A549 (cell line): ENCODE measurements at places on chromosomes 3 and 15.

- DNase-seq, result no peak
Measured at GRCh38 chr3:131630807-131631206, 128.0 kb upstream of the MRPL3 start.

DNA sequence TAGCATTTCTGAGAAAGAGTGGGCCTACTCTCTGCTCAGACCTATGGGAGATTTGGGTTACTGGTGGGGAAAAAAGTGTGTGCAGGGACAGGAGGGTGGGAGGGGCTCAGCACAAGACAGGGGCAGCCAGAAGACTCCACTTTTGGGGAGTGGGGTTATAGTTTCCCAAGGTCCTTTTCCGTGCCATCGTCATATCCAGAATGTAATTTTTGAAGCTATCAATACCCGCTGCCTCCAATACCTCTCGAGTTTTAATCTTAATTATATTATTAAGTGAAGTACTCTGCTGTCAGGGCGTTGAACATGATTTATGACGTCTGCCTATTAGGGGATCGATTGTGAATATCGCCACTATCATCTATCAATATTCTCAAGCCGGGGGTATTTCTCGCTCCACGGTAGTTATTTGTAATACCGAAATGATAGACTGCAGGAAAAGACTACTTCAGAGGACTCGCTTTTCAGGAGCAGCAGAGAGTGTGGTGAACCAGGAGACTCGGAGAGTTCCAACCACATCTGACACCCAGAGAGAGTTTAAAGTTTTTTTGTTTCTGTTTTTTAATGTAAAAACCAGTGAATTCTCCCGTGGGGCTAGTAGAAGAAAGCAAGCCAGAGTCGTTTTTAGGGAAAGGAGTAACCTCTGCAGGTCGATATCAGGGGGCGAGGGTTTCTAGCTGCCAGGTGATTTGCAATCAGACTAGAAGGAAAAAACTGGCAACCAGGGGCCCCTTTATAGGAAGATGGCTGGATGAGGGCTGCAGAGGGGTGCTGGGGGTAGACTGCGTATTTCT, 20.6 kb downstream of the NR2F2 start:
- no peak for DNase-seq

- DNase-seq, result no peak
Measured at GRCh38 chr3:117630469-117630868, 920.9 kb downstream of the TUSC7 start.

GRCh38 chr3:11641316-11641682, 2.4 kb downstream of the VGLL4 start:
- DNase-seq, result no peak

DNA sequence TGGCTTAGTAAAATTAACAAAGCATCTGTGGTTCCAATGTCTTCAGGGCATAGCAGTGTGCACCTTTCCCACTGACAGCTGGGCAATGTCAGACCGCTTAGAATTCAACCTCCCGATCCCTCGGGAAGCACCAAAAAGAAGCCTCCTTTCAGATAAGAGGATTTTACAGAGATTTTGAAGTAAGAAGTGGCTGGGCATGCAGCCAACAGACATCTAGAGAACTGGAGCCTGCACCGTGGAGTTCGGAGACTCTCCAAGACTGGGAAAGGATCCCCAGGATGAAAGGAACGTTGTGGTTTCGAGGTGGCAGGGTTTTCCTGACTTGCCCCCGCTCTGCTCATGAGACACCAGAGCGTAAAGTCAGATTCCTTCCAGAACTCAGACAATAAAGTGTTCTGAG, 5.3 kb downstream of the FAM174B start:
- DNase-seq, result no peak

DNA sequence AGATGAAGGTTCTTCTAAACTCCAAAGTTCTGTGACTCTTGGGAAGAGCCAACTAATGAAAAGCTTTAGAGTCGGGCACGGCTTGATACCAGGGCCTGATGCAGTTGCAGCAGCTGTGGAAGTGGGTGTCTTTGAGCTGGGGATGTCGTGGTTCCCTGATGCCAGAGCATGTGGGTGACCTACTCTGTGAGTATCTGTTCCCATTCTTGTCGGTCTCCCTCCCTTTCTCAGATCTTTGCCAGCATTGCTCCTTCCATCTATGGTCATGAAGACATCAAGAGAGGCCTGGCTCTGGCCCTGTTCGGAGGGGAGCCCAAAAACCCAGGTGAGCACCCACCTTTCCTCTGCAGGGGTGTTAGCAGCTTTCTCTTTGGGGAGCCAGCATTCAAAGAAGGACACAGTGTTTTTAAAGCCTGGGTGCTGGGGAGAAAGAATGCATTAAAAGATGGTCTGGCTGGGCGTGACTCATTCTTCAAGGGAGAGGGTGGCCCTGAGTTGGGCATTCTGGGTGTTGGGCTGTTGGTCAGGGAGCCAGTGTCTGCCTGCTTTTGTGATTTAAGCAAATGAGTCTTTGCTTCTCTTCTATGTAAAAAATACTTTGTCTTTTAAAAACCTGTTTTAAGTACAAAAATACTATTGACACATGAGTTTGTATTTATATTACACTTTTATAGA, 13.2 kb upstream of the PODXL2 start:
- no peak for DNase-seq

DNA sequence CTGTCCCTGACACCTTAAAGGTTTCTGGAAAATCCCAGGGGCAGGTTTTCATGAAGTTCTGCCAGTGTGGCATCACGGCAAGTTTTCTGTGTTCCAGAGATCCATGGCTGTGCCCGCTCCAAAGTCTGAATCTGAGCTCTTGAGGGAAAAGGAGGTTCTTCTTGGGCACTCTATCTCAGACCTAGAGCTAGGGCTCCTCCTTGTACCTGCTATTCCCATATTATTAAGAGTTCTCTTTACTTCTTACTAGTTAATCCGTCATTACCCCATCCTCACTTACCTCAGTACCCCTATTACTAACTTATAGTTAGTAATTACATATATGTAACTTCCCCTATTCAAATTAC, 5.9 kb upstream of the TRA2B start:
- DNase-seq, result no peak

- peak; percentile 30 for DNase-seq
Measured at GRCh38 chr3:45817831-45818522, 21.6 kb upstream of the SLC6A20 start.

- peak; percentile 39 for DNase-seq
Measured at GRCh38 chr3:63960048-63960711, 48.0 kb upstream of the SCAANT1 start.

DNA sequence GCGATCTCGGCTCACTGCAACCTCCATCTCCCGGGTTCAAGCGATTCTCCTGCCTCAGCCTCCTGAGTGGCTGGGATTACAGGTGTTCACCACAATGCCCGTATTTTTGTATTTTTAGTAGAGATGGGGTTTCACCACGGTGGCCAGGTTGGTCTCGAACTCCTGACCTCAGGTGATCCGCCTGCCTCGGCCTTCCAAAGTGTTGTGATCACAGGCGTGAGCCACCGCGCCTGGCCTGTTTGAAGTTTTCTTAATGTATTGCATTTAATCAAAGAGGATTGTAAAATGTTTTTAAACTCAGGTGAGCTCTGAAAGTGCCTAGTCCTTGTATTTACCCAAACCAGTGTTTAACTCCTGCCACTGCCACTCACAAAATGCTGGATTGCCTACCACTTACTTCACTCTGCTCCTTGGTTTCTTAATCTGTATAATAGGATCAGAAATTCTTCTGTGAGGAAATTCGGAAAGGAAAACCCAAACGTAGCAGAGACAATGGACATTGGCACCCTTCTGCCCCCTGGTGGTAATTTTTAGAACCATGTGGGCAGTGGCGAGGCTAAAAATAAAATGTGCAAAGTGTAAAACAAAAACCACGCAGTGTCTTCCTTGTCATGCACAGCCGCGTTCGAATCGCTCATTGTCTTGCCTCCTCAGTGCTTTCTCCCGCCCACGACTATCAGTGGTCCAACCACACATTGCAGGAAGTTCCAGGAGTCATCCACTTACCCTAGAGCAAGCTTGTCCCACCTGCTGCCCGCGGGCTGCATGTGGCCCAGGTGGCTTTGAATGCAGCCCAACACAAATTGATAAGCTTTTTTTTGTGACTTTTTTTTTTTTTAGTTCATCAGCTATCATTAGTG, 27.3 kb downstream of the CEP19 start:
- peak; percentile 34 for DNase-seq

- no peak for DNase-seq
Measured at GRCh38 chr3:9208605-9209152, 40.8 kb downstream of the SRGAP3 start.

DNA sequence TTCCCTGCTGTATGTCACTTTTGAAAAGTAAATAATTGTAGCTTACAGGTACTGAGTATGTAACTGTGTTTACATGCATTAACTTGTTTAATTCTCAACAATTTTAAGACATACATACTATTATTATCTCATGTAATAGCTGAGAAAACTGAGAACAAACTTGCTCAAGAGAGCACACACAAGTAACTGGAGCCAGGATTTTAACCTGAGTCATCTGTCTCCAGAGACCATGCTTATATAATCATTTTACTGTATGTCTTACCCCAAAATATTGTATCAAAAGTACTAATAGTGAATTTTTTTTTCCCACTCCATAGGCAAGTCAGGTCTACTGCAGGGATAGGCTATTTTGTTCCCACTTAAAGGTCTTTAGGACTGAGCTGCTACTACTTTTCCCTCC, 95.4 kb downstream of the FEZF2 start:
- no peak for DNase-seq

DNA sequence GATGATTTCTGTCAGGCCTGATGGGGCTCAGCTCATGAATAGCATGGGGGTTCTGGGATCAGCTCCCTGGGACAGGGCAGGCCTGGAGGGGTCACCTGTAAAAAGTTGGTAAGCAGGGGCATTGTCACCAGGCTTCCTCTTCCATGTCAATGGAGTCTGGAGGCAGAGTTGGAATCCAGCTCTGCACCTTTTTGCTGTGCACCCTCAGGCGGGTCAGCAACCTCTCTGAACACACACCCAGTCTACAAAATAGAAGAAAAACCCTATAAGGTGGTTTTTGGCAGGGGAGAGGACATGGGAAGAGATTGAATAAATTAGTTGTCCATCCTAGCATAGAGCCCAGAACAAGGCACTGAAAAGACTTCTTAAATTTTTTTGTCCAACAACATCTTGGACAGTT, 77.2 kb upstream of the NR2E3 start:
- no peak for DNase-seq

- DNase-seq, result no peak
Measured at GRCh38 chr3:42053476-42053875, 37.7 kb upstream of the TRAK1 start.

DNA sequence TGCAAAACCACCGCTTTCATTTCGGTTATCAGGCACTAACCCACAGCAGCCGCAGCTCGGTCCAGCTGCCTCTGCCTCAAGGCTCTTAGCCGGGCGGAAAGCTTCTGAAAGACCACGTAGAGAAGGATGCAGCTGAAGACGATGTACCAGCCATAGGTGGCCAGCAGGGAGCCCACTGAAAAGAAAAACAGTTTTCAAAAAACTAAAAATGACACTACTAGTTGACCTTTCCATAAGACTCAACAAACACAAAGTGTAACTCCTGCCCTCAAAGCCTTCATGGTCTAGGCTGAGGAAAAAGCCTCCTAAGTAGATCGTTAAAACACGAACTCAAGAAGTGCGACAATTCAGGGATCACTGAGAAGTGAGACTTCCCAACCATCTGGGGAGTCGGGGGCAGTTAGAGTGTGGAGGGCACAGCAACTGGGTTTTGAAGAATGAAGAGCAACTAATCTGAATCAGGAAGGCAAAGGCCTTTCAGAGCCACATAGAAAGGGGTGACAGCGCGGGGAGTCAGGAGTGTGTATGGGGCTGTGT, 716 bp downstream of the SELENOS start:
- DNase-seq, result no peak

DNA sequence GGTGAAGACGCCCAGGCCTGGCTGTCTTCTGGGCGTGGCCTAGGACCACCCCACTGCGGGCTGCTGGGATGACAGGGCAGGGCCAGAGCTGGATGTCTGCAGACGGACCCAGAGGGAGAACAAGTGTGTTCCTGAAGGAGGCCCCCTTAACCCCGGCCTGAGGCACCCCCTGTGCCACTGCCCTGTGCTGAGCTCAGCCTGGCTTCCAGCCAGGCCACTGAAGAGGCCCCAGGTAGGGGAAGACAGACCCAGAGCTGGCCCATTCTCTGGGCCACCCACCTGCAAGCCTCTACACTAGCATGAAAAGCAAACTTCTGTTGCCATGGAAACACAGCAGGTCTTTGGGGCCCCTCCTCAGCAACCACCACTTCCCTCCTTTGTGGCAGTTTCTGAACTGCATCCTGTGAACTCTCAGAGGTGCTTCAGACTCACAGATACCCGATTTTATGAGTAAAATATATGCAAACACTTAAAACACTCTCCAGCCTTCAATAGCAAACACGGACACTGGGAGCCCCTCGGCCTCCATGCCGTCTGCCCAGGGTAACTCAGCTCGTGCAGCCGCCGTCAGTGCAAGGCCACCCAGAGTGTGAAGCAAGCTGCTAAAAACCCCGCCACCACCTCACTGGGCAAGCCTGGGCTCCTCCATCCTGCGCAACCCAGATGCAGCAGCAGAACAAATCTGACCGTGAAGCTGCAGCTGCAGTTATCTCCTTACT, 42.5 kb downstream of the CMTM6 start:
- DNase-seq, result no peak

DNA sequence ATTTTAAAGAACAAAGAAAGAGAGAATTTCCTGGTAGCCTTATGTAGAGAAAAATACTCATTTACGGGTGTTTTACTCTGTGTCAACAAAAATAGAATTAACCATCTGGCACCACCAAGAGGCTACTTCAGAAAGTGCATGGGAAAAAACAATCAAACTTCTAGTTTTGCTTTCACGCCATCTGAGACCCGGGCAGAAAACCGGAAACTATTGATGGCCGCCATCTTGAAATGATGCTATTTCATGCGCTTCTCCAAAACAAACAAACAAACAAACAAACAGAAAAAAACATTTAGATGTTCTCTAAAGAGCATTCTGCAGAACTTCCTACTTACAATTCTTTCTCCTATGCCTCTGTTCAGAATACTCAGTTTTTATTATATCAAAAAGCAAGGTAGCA, 49.4 kb upstream of the SYNPR start:
- DNase-seq, result peak; percentile 2

DNA sequence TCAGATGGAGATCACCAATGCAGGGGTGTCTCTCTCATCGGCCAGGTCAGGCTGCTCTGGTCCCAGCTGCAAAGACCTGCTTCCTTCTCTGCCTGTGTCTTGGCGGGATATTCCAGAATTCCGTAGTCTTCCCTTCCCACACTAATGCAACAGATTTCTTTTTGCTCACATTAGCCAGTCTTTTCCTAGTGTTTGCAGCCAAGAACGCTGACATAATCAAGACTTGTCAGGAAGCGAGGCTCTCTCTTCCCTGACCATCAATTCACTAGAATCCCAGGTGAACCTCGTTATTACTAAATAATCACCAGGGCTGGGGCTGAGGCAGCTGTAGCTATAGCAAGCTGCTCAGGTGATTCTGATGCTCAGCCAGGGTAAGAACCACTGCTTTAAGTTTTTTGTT, 43.2 kb upstream of the ACKR4 start:
- DNase-seq, result no peak

GRCh38 chr15:73368301-73369136, at the start of gene HCN4:
Gene HCN4, minus strand, starts transcription at chr15:73368958. Its CDS starts 688 bp downstream, at chr15:73368270.
- no peak for DNase-seq

DNA sequence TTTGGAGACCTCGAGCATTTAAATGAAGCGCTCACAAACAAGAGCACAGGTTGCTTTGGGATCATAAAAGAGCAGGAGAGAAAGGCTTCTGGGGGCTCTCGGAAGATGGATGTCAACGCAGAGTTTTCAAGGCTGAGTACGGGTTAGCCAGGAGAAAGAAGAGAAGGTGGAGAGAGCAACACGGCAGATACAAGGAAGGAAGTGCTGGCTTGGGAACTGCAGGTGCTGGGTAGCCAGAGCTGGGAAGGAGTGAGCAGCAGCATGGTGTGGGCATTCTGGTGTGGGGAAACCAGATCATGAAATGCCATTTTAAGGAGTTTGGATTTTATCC, 580 bp upstream of the RUBCN start:
- DNase-seq, result no peak
